Glomerular endothelial cell (primary cell): ENCODE measurements at places on chromosomes 3 and 15. TPM values are rescaled to one million over a fixed set of nuclear protein-coding genes. Genes with fewer than 3 reads are reported as not detected.

DNA sequence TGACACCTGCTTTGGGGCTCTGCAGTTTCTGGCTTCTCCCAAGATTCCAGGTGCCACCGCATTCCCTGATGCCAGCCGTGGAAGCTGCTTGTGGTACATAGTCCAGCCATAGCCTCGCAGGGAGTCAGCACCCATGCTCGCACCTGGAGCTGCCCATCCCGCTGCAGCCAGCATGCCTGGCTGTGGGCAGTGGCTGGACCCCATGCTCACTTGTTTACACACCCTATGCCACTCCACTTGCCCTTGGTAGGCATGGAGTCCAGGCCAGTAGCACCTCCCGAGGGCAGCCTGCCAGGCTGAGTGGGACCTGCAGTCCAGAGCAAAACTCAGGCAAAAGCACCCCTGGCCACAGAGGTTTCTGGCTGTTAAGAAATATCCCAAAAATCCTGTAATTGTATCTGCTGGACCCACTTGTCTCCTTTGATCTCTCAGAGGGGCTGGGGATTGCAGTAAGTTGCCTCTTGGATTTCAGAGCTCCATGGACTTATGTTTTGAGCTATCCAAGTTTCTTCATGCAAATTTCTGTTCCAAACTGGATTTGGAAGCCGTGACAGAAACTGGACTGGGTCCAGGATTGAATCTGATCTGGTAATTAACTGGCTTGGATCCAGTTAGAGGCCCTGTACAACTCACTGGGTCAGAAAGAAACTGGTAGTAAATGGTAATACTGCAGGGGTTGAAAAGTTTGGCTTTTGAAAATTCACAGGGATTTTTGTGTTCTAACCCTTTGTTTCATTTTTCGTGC, 149.3 kb downstream of the FMN1 start:
- no peak for DNase-seq

GRCh38 chr15:70514251-70514650, 249.1 kb downstream of the UACA start:
- DNase-seq, result no peak

DNA sequence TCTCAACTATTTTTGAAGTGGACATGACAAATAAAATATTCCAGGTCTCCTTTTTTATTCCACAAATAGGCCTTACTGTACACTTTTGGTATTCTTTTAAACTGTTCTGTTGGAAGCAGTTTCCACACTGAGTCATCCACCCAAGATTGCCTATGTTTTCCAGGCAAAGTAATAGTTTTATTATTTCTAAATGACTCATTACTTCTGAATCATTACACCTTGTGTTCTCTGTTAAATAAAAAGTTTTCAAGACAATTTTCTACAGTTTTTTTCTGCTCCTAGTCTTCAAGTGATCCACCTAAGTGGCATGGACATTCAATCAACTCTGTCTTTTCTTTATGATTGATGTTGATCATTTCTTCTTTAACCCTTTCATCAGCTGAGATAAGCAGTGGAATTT, 26.5 kb downstream of the PPP2R3A start:
- peak; percentile 77 for DNase-seq

DNA sequence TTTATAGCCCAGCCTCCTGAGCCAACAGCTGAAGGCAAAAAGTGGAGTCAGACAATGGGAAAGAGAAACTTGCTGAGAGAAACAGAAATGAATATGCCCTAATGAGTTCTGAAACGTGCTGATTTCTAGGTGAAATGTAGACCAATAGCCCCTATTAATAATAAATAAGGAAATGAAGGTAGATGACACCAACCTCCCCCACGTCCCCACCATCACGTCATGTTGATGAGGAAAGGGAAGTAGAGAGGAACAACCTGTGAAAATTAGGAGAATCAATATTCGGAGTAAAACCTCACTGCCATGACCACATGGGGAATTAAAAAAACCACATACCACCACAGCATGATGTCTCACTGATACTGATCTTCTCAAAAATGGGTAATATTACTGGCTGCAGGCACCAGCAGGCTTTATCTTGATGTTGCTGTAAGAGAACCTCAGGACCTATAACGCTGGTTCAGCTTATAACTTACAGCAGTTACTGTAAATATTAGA, 64.0 kb downstream of the KAT2B start:
- no peak for DNase-seq

GRCh38 chr3:37753428-37753827, 108.3 kb upstream of the CTDSPL start:
- no peak for DNase-seq

DNA sequence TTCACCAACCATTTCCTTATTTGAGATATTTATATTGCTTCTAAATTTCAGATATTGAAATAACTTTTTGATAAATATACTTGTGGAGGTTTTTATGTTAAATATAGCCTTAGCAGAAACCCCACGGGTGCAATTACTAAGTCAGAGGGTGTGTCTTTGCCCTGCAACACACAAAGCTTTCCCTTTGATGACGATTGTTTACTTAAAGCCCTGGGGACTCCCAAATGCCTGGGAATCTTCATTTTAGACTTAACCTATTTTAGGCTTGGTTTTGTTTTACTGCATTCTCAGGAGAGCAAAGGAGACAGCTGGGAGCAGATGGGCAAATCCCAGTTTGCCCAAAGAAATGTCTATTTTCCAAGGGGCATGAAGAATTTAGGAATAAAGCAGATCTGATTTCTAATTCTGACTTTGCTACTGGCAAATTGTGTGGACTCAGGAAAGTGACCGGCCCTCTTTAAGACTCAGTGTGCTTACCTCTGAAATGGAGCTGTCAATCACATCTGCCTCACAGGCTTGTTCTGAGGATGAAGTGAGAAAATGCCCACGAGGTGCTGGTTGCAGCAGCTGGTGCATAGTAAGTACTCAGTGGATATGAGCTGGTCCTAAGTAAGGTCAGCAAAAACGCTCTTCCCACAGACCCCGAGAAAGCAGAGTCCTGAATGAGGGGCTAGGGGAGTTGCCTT, 49.3 kb upstream of the CA12 start:
- no peak for DNase-seq

DNA sequence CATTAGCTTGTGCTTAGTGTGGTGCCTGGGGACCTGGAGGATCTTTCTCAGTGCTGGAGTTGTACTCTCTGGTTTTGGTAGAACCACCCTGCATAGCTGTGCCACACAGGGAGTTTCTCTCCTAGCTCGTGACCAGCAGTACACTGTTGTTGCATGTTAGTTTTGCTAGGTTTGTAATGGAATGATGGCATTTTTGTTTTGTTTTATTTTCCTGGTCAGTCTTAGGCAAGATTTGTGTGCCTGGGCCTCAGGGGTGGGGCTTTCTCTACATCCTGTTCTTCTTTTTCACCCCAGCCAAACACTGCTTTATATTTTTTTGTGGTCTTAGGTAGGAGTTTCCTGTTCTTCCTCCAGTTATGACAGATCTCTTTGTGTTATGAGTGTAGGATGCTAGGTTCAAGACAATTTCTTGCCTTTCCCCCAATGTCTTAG, 534.5 kb upstream of the KCNMB2 start:
- DNase-seq, result no peak

- no peak for DNase-seq
Observed at GRCh38 chr3:17181413-17181907, 296.7 kb downstream of the PLCL2 start.

GOLGA6B gene
- not detected in 2 replicates for total RNA-seq

SNX22 gene
- total RNA-seq, result 0.64 TPM in 1 of 2 replicates, not detected in the other

DNA sequence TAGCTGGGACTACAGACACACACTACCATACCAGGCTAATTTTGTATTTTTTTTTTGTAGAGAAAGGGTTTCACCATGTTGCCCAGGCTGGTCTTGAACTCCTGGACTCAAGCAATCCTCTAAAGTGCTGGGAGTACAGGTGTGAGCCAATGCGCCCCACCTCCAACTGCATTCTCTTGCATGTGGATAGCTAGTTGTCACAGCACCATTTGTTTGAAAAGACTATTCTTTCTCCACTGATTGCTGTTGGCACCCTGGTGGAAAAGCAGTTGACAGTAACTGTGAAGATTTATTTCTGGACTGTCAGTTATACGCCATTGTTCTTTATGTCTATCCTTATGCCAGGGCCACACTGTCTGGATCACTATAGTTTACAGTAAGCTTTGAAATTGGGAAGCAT, 303.9 kb downstream of the ADAMTS17 start:
- no peak for DNase-seq

GRCh38 chr3:187942658-187943241, 197.5 kb upstream of the BCL6 start:
- no peak for DNase-seq

CHCHD4 gene
- 9.6 and 13.6 TPM in 2 replicates for total RNA-seq
